WERI-Rb-1 (cell line): ENCODE measurements at places on chromosomes 13 and 19.
A peak's percentile ranks its signal among the peaks of the same experiment; 100 is the strongest.

GRCh38 chr19:9309974-9310446, 372 bp upstream of the ZNF699 start:
- peak; percentile 97 for DNase-seq

GRCh38 chr19:39671739-39672363, 16.1 kb downstream of the LGALS16 start:
- peak; percentile 40 for DNase-seq

- DNase-seq, result peak; percentile 61
Measured at GRCh38 chr19:7535998-7536695, 630 bp downstream of the PNPLA6 start.

DNA sequence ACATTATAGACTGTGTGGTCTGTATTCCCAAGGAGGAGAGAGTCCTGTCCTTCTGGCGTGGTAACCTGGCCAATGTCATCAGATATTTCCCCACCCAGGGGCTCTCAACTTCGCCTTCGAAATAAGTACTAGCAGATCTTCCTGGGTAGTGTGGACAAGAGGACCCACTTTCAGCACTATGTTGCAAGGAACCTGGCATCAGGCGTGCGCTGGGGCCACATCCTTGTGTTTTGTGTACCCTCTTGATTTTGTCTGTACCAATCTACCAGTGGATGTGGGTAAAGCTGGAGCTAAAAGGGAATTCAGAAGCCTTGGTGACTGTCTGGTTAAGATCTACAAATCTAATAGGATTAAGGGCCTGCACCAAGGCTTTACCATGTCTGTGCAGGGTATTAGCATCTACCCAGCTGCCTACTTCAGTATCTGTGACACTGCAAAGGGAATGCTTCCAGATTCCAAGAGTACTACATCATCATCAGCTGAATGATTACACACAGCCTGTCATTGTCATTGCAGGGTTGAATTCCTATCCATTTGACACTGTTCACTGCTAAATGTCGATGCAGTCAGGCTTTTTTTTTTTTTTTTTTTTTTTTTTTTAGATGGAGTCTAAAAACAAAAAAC, 148.0 kb downstream of the PRR20E start:
- peak; percentile 23 for DNase-seq

- DNase-seq, result no peak
Measured at GRCh38 chr19:2984215-2984528, 6.8 kb downstream of the TLE6 start.

GRCh38 chr13:53439439-53440225, 411.0 kb downstream of the OLFM4 start:
- no peak for DNase-seq

DNA sequence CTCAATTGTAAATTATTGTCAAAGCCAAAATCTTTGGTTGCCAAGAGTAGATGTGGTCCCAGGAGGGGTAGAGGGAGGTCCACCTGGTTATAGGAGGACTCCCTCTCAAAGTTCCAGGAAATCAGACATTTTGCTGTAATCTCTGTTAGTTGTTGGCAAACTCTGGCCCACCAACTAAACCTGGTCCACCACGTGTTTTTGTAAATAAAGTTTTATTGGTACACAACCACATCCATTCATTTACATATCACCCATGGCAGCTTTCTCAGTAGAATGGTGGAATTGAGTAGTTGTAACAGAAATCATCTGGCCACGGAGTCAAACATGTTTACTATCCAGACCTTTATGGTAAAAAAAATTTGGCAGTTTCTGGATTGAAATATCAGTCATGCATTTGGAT, 70.6 kb downstream of the ZNF557 start:
- DNase-seq, result no peak

DNA sequence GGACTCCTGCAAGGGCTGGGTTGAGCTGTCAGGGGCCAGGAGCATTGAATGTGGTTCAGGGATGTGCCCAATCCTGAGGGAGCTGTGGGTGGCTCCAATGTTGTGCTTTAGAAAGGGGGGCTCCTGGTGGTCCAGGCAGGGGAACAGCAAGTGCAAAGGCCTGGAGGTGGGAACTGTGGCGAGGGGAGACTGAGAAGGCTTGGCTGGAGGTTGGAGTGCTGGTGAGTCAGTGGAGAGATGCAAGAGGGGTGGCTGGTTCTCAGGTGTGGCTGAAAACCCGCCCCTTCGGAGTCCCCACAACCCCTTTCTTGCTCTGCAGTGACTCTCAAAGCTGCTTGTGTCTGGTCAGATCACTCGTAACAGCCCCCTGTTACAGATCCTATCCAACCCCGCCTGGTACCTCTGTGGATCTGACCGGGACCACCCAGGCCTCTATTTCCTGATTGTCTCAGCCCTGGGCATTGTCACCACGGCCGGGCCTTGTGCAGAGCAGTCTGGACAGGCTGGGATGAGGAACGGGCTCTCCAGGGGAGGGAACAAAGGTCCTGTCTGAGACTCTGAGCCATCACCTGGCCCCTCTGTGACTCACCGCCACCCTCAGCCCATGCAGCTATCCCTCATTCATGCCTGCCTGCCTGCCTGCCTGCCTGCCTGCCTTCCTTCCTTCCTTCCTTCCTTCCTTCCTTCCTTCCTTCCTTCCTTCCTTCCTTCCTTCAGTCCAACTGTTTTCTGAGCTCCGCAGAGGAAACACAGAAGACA, 1.4 kb upstream of the KCNN1 start:
- no peak for DNase-seq

GRCh38 chr19:52722062-52723003, 12.5 kb downstream of the ZNF611 start:
- DNase-seq, result no peak

GRCh38 chr13:24931450-24932251, 164.3 kb upstream of the PABPC3 start:
- DNase-seq, result no peak

DNA sequence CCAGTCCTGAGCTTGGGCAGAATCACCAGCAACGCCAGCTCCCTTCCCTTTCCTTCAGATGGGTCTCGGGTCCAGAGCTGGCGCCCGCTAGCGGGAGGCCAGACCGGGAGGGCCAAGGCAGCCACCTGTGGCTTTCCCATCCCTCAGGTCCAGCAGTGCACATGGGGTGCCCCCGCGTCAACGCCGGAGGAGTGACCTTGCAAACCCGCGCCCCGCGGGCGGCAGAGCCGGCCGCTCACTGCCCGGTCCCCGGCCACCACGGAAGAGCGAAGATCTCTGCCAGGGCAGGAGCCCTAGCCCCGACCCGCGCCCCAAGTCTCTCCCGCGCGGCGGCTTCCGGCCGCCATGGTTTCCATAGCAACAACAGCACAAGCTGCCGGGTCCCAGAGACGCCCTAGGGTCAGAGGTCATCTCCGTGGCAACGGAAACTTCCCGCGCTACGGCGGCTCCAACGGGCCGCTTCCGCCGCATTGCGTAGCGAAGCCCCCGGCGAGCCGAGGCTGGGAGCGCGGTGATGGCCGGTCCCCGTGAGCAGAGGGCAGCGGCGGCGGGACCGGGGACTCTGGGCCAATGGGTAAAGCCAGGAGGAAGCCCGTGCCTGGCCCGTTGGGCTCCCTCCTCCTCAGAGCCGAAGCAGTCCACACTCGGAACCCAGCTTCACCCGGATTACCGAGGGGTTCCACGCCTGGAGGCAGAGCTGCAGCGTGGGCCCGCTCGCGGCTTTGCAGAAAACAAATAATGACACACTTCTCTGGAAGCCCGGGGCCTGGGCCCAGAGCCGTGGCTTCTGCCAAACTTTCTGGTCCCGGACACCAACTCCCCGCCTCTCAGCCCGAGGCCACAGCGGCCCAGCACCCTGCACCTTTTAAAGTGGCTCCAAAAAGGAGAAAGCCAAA, 7.4 kb downstream of the FGF14 start:
- peak; percentile 98 for DNase-seq

GRCh38 chr19:3606690-3607289, at the start of gene TBXA2R:
TBXA2R (minus strand) TSS chr19:3606875; CDS start chr19:3600634, 6,241 bp downstream.
- peak; percentile 90 for DNase-seq

GRCh38 chr19:57992841-57993240, 9.8 kb downstream of the ZNF606 start:
- DNase-seq, result peak; percentile 55

- DNase-seq, result no peak
Measured at GRCh38 chr13:26325876-26326275, 71.9 kb downstream of the CDK8 start.

DNA sequence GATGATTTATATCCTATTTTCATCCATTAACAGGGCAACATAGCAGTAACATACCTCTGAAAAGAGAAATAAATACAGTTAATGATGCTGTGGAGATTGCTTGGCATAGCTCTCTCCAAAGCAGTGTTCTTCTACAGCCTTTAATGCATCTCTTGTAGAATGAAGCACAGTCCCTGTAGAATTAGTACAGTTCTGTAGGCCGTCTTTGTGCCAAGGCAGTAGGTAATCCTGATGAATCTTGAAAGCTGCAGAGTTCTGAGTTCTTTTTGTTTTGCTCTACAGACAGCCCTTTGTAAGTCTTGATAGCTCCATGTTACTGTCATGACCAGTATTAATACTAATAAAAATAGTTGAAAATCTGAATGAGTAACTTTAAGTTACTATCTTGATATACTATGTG, 184.2 kb downstream of the MAB21L1 start:
- DNase-seq, result no peak

GRCh38 chr13:112150352-112150751, 83.4 kb downstream of the SOX1 start:
- DNase-seq, result no peak

GRCh38 chr19:32869369-32869965, at the start of gene SLC7A9:
SLC7A9 (minus strand) TSS chr19:32869767; CDS start chr19:32868534, 1,233 bp downstream.
- DNase-seq, result no peak

- DNase-seq, result no peak
Measured at GRCh38 chr19:35348911-35349611, 1.4 kb downstream of the FFAR1 start.

DNA sequence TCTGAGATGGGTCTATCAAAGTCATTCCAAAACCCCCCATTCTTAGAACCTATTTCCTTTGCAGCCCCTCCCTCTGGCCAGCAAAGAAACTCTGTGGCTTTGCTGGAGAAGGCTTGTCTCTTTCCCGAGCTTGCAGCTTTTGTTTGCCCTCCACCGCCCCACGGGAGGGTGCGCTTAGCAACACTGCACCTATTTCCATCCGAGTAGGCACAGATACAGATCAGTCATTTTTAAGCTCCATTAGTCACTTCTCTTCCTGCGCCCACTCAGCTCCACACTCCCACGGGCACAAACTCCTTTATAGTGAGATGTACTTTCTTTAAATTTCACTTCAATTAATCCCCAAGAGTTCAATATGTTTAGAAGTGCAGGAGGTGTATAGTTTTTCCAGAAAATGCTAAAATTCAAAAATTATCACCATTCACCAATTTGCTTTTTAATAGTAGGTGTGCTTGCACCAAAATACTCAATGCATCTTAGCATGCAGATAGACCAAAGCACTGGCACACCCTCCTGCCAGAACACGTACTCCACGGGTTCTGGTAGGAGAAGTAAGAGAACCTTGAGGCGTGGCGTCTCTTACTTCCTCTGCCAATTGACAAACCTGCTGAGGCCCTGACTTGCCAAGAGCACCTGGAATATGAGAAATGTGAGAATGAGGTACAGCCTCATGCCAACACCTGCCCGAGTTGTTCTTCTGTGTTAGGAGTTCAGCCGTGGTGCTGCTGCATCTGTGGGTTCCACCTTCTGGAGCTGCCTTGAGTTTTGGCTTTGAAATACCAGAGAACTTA, 183.7 kb downstream of the TEX29 start:
- peak; percentile 4 for DNase-seq

DNA sequence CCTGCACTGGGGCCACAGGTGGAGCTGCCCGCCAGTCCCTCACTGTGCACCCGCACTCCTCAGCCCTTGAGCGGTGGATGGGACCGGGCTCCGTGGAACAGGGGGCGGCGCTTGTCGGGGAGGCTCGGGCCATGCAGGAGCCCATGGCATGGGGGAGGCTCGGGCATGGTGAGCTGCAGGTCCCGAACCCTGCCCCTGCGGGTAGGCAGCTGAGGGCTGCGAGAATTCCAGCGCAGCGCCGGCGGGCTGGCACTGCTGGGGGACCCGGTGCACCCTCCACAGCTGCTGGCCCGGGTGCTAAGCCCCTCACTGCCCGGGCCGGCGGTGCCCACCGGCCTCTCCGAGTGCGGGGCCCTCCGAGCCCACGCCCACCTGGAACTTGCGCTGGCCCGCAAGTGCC, 877.5 kb upstream of the PCDH9 start:
- DNase-seq, result no peak

GRCh38 chr19:30669329-30670010, 297.3 kb downstream of the ZNF536 start:
- DNase-seq, result peak; percentile 82

GRCh38 chr13:75219479-75220237, 262.3 kb downstream of the TBC1D4 start:
- peak; percentile 84 for DNase-seq

- no peak for DNase-seq
Measured at GRCh38 chr19:5122121-5122400, 153.1 kb downstream of the KDM4B start.

GRCh38 chr13:113625965-113626721, 31.9 kb downstream of the ATP4B start:
- DNase-seq, result no peak

GRCh38 chr13:85089186-85089585, 710.0 kb downstream of the SLITRK6 start:
- no peak for DNase-seq

DNA sequence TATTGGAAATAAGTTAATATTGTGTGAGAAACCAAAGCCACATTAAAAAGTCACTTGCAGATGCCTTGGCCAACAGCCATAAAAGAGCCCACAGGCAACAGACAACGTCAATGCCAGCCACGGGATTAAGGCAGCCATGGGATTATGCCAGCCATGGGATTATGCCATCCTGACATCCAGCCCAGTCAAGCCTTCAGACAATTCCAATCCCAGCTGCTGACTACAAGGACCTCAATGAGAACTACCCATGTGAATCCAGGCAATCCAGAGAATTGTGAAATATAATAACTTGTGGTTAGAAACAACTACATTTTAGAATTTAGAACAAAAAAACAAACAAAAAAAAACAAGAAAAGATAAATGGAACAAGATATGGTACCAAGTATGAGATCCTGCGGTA, 356.6 kb downstream of the EFNB2 start:
- no peak for DNase-seq

GRCh38 chr19:7382694-7383093, 34.0 kb downstream of the ARHGEF18 start:
- DNase-seq, result peak; percentile 17

- DNase-seq, result peak; percentile 43
Measured at GRCh38 chr19:8654591-8655339, 24.3 kb downstream of the NFILZ start.

DNA sequence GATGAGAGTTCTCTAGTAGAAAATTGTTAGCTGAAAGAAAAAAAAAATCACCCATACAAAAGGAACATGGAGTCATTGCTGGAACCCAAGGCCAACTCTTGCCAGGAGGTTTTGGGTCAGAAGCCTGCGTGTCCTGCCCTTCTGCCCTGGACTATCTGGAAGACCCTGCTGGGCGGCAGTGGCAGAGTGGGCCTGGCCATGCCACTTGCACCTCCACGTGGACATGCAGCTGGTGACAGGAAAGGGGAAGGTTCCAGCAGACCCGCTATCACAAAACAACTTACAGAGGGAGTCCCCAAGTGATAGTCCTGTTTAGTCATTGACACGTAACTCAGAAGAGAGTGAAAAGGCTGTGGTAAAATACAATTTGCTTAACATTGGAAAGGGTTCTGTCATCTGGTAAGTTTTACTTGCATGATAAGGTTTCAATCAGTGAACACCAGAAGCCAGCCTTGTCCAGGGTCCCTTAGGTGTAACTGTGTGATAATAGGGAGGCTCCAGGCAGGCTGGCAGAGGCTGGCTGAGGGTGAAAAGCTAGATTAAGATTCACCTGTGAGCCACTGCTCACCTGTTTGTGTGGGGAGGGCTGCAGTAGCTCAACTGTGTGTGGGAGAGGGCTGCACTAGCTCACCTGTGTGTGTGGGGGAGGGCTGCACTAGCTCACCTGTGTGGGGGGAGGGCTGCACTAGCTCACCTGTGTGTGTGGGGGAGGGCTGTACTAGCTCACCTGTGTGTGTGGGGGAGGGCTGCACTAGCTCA, 47.8 kb downstream of the COL4A2 start:
- peak; percentile 4 for DNase-seq
